ENCODE measurements at places on chromosomes 6 and 20. TPM values are rescaled to one million over a fixed set of nuclear protein-coding genes. Genes with fewer than 3 reads are reported as not detected.
A peak's percentile ranks its signal among the peaks of the same experiment; 100 is the strongest.

FKBP5 gene
- total RNA-seq, result 62.4 TPM

SIGLEC1 gene
- total RNA-seq, result not detected

DNA sequence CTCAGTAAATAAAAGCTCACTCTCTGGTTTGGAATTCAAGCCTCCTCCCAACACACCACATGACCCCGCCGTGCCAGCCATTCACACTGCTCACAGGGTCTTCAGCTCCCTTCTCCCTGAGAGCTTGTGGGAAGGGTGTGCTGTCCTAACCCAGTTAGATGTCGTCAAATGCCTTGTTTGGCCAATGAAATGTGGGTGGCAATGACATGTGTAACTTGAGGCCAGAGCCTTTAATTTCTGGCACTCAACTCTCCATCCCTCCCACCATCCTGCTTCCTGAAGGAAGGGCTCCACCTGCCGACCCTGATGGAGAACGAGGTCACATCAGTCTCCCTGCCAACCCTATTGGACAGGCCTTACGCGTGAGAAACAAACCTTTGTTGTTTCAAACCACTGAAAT lies 224.5 kb upstream of the AGPAT4 start:
- H3K27me3 ChIP-seq, result no peaks in the 10 kb centered on the region
- no peak overlapping the region for H3K27ac ChIP-seq
- no peak for DNase-seq
- H3K4me1 ChIP-seq, result no peaks in the 10 kb centered on the region
- no peaks in the 10 kb centered on the region for H3K36me3 ChIP-seq
- no peak overlapping the region for H3K4me3 ChIP-seq

DNA sequence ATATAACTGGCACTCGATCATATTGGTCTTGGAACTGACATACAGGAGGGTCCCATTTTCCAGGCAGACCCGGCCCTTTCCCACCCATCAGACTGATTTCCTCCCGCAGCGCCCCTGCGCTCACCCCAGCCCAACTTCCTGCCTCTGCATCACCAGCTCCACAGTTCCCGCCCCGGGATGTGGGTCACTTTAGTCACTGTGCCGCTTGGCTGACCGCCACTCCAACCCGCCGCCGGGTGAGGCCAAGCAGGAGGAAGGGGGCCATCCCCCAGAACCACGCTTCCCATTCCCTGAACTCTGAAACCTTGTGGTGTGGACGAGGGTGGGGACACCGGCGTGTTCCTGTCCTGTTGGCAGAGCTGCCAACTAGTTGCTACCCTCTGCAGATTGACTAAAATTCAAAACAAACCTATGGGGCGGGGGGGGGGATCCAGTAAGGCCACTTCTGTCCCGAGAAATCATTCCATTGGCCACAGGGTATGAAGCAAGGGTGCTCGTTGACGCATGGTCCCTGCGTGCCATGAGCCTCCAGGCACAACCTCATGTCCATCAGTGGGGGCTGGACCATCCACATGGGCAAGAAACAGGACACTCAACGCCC lies 12.3 kb downstream of the TGM2 start:
- peak overlapping the region; percentile 64 for H3K4me3 ChIP-seq
- H3K27ac ChIP-seq, result peak overlapping the region; percentile 78
- no peaks in the 10 kb centered on the region for H3K27me3 ChIP-seq
- peaks cover 19% of the 10 kb centered on the region for H3K4me1 ChIP-seq
- no peaks in the 10 kb centered on the region for H3K36me3 ChIP-seq

GRCh38 chr20:3330046-3330741 lies 77.3 kb downstream of the DNAAF9 start:
- peaks cover 2% of the 10 kb centered on the region for H3K27me3 ChIP-seq
- H3K36me3 ChIP-seq, result no peaks in the 10 kb centered on the region
- H3K4me3 ChIP-seq, result no peak overlapping the region
- H3K4me1 ChIP-seq, result peaks cover 4% of the 10 kb centered on the region
- DNase-seq, result no peak

KHDC1L gene
- not detected for total RNA-seq

SYNDIG1 gene
- not detected for total RNA-seq

SLC32A1 gene
- not detected for total RNA-seq

DNA sequence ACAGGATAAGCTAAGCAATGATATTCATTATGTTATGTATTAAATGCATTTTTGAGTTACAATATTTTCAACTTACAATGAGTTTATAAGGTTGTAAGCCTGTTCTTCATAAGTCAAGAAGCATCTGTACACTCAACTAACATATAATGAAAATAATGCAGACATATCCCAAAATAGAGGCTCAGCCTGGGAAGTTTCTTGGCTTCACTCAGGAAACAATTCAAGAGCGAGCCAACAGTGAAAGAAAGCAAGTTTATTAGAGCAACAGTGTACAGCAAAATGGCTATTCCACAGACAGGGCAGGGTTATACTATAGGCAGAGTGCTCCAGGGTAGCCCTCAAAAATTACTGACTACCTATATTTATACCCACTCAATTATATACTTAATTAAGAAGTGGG lies 1581.8 kb downstream of the HACE1 start:
- H3K4me3 ChIP-seq, result no peak overlapping the region
- H3K27ac ChIP-seq, result no peak overlapping the region
- H3K27me3 ChIP-seq, result no peaks in the 10 kb centered on the region
- DNase-seq, result no peak

DNA sequence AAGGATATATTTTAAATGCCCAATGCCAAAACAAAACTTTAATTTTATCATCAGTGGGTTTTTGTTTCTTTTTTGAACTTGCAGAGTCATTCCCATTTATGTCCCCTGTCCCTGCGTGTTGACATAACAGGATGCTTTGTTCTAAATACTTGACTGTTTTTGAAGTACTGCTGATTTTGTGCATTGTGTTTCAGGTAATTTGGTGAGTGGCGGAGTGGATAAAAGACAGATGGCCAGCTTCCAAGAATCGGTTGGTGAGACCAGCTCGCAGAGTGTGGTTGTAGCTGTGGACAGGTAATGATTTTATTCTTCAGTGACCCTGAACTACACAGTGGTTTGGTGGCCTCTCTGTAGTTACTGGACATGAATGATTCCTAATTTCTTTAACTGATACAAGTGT lies 50.5 kb upstream of the CSE1L start:
- H3K27me3 ChIP-seq, result no peaks in the 10 kb centered on the region
- H3K36me3 ChIP-seq, result peaks cover 46% of the 10 kb centered on the region
- H3K27ac ChIP-seq, result no peak overlapping the region
- no peak overlapping the region for H3K4me3 ChIP-seq

MTG2 gene
- total RNA-seq, result 46.3 TPM

SOBP gene
- total RNA-seq, result 0.16 TPM

GRCh38 chr20:50366270-50367103 lies 143.7 kb upstream of the PTPN1 start:
- no peak overlapping the region for H3K27ac ChIP-seq
- peaks cover 7% of the 10 kb centered on the region for H3K27me3 ChIP-seq
- no peaks in the 10 kb centered on the region for H3K36me3 ChIP-seq
- peak; percentile 48 for DNase-seq
- peaks cover 24% of the 10 kb centered on the region for H3K4me1 ChIP-seq

DNA sequence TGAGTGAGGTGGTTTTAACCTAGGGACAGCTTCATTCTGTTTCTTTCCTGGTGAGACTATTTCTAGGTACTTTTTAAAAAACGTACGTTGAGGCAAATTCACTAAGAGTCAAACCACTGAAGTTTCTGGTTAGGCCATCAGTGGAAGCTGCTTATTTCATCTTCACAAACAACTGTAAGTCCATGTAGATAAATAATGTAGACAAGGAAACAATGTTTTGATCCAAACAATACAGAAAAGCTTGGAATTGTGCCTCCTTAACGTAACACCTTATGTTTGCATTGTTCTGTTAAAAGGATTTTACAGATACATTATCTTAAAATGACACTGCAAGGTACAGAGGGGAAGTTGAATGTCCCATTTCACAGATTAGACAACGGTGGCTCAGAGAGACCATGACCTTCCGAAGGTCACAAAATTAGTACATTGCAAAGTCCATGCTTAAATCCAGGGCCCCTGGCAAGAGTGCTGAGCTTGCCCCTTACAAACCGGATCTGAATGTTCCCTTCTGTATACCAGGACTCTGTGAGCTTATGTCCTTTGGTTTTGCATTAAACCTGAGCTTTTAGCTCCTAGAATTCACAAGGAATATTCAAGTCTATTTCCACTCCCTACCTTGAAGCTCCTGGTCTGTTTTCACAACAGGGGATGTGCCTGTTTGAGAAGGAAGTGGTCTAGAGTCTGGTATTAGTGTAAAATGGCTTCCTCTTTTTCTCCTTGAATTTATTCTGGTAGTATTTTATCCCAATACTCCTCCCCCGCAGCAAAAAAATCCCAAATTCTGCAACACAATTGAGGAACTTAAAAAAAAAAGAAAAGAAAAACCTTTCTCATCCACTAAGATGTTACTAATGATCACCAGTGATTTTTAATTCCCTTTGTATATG lies 28.9 kb upstream of the ZNF217 start:
- peak overlapping the region; percentile 94 for H3K27ac ChIP-seq
- peaks cover 37% of the 10 kb centered on the region for H3K4me1 ChIP-seq
- no peak for DNase-seq
- H3K4me3 ChIP-seq, result peak overlapping the region; percentile 74

DNA sequence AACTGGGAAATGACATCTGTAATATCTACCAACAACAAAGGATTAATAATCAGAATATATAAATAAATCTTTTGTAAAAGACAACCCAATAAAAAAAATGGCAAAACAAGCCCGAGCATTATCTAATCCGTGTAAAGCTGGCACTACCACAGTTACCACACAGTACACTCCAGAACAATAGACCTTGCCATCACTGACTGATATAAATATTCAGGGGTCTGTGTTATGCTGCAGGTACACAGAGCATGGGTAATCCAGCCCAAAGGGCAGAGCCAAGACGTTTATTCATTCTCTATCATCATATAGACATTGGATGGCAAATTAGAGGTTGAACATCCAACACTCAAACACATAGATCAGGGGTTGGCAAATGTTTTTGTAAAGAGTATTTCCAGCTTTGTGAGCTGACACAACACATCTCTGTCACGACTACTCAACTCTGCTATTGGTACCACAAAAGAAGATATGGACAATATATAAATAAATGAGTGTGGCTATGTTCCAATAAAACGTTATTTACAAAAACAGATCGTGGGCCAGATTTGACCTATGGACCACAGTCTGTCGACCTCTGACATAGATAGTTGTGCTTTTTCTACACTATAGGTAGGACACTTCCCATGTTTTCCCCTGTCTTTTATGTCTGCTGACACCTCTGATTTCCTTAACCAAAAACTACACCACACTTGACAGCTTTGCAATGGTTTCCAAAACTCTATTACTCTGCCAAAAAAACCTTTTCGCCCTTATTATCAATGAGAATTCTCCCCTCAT lies 4.5 kb downstream of the NCOA6 start:
- H3K36me3 ChIP-seq, result peaks cover 8% of the 10 kb centered on the region
- H3K27ac ChIP-seq, result no peak overlapping the region
- no peaks in the 10 kb centered on the region for H3K27me3 ChIP-seq
- peaks cover 34% of the 10 kb centered on the region for H3K4me1 ChIP-seq
- no peak overlapping the region for H3K4me3 ChIP-seq
- no peak for DNase-seq

- H3K27me3 ChIP-seq, result peaks cover 20% of the 10 kb centered on the region
- H3K27ac ChIP-seq, result no peak overlapping the region
- H3K36me3 ChIP-seq, result peaks cover 17% of the 10 kb centered on the region
Observed at GRCh38 chr6:4113649-4114048, 21.7 kb downstream of the ECI2 start.

PRDM13 gene
- not detected for total RNA-seq

- H3K4me1 ChIP-seq, result peaks cover 59% of the 10 kb centered on the region
- DNase-seq, result no peak
- peak overlapping the region; percentile 85 for H3K4me3 ChIP-seq
- H3K27me3 ChIP-seq, result peaks cover 88% of the 10 kb centered on the region
- peak overlapping the region; percentile 69 for H3K27ac ChIP-seq
Observed at GRCh38 chr6:5995949-5996713, 10.6 kb downstream of the NRN1 start.

PPP1R14C gene
- total RNA-seq, result not detected

CCND3 gene
- 351 TPM for total RNA-seq

AARS2 gene
- 22.2 TPM for total RNA-seq

- no peak for DNase-seq
- no peaks in the 10 kb centered on the region for H3K27me3 ChIP-seq
- no peaks in the 10 kb centered on the region for H3K36me3 ChIP-seq
- H3K4me3 ChIP-seq, result no peak overlapping the region
- no peaks in the 10 kb centered on the region for H3K4me1 ChIP-seq
Observed at GRCh38 chr6:81215092-81215432, 537.4 kb downstream of the TENT5A start.

DNA sequence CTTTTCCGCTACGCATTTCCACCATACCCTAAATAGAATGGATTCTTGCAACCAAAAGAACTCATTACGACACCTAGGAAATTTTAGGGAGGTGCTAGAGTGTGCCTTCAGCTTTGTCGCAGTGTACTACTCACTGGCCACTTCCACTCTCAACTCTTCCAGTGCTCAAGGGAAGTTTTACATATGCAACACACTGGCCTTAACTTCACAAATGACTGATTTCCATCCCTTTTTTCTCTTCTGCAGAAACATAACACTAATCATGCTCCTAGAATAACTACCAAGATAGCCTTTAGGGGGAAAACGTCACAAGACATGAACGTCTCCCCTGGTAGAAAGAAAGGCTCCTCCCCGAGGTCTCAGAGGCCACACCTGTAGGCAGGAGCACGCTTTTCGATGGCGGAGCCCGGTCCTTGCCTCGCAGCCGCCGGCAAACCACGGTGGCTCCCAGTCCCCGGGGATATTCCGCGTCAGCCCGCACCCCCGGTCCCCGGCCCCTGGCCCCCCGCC lies 584 bp downstream of the LYRM4 start:
- H3K27ac ChIP-seq, result peak overlapping the region; percentile 89
- H3K27me3 ChIP-seq, result no peaks in the 10 kb centered on the region
- peaks cover 33% of the 10 kb centered on the region for H3K4me1 ChIP-seq
- H3K4me3 ChIP-seq, result peak overlapping the region; percentile 93

DNA sequence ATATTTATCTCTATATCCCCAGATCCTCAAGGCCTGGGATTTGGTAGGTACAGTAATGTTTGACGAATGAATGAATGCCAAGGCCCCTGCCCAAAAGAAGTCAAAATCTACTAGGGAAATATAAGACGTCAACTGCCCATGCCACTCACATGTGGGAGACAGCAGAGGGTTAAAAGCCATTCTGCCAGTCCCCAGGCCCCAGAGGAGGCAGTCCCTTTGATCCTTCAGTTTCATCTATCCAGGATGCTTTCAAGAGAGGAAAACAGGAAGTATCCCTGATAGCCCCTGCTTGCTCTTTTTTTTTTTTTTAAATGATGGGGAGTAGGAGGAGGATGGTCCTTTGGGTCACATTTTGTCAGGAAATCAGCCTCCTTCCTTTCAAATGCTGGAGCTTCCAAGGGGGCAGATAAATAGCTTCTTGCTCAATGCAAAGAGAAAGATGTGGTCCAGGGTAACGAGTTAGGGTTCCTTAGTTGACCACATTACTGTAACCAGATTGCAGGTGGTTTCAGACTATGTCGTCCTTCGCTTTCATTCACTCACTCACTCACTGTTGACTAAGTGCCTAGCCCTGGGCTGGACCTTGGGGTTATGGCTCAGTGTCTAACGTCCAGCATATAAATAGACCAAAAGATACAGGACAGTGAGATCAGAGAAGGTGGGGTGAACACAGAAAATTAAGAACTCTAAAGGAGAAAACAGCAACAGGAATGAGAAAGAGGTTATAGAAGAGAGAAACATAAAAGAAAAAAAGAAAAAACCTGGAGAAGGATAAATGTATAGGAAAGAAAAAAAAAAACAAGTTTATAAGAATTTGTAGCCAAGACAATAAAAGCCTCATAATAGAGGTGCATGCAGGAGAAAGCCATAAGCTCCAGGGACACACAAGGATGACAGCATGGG lies 64.6 kb upstream of the PIM1 start:
- H3K36me3 ChIP-seq, result no peaks in the 10 kb centered on the region
- peaks cover 74% of the 10 kb centered on the region for H3K4me1 ChIP-seq
- no peaks in the 10 kb centered on the region for H3K27me3 ChIP-seq
- peak overlapping the region; percentile 41 for H3K27ac ChIP-seq
- no peak for DNase-seq

GRCh38 chr6:133083248-133083967 lies 157.7 kb upstream of the EYA4 start:
- DNase-seq, result no peak
- no peaks in the 10 kb centered on the region for H3K36me3 ChIP-seq
- H3K27ac ChIP-seq, result no peak overlapping the region
- H3K4me3 ChIP-seq, result no peak overlapping the region
